ENCODE measurements at places on chromosomes 4 and X. TPM values are rescaled to one million over a fixed set of nuclear protein-coding genes. Genes with fewer than 3 reads are reported as not detected.

GRCh38 chr4:145552181-145552822 is 66.9 kb upstream of the MMAA start:
- no peak overlapping the region for H3K4me3 ChIP-seq
- DNase-seq, result no peak
- no peaks in the 10 kb centered on the region for H3K4me1 ChIP-seq

NAT8L gene
- not detected for total RNA-seq

BEX4 gene
- total RNA-seq, result 11.0 TPM

DDX53 gene
- total RNA-seq, result not detected

TMEM31 gene
- not detected for total RNA-seq

DNA sequence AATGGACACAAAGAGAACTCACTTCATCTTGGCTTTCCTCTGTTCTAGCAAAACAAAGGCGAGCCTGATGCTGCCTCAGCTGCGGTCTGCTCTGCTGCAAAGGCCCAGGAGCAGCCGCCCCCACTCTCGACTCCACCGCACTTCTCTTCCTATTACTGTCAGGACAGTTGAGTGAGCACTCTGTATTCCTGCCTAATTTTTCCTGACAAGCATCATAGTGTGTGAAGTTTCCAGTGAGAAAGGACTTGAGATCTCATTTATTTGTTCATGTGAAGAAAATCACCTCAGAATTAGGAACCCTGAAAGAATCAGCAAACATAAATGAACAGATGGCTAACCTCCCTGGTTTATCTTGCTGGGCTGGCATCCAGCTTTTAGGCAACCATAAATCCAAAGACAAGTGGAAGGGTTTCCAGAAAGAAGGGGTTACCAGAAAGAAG is 15.6 kb downstream of the SCARB2 start:
- peak overlapping the region; percentile 71 for H3K27ac ChIP-seq
- peaks cover 55% of the 10 kb centered on the region for H3K4me1 ChIP-seq
- H3K4me3 ChIP-seq, result no peak overlapping the region

RBMX gene
- 112 TPM for total RNA-seq

LUZP4 gene
- total RNA-seq, result not detected

DNA sequence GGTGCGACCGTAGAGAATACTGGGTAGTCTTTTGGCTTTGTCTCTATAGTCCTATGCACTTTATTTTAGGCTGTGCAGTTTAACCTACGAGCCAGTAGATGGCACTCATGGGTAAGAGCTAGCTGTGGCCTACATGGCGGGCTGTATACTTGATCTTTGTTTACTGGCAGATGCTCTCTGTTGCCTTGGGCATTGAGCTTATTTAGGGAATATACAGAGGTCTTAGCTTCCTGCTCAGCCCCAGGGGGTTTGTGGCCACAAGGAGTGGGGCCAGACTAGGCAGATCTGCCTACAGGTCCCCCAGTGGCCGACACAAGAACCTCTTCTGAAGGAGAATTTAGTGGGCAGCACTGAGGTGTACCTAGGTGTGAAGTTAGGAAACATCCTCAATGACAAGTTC is 227.6 kb upstream of the HDX start:
- no peak overlapping the region for H3K4me3 ChIP-seq
- no peaks in the 10 kb centered on the region for H3K4me1 ChIP-seq
- no peak overlapping the region for H3K27ac ChIP-seq
- no peak for DNase-seq
- no peaks in the 10 kb centered on the region for H3K27me3 ChIP-seq
- no peaks in the 10 kb centered on the region for H3K36me3 ChIP-seq

- no peaks in the 10 kb centered on the region for H3K4me1 ChIP-seq
- no peak overlapping the region for H3K27ac ChIP-seq
- no peak overlapping the region for H3K4me3 ChIP-seq
- H3K36me3 ChIP-seq, result no peaks in the 10 kb centered on the region
- H3K27me3 ChIP-seq, result no peaks in the 10 kb centered on the region
Measured at GRCh38 chr4:161573836-161574235, 590.0 kb downstream of the FSTL5 start.

DNA sequence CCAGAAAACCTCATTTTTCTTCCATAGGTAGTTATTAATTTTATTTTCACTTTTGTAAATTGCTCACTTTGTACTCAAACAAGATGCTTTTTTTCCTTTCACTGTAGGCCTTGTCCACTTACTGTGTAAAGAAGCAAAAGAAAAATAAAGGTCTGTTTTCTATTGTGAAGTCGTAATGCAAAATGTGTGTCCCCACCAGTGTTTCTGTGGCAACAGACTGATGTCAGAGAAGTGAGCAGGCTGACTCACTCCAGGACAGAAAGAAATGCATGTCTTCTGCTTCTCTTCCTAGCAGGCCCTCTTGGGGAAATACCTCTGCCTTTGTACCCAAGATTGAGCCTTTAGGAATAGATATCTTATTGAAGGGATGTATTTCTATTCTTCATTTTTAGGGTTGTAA is 30.3 kb downstream of the INPP4B start:
- H3K4me1 ChIP-seq, result peaks cover 10% of the 10 kb centered on the region
- no peaks in the 10 kb centered on the region for H3K27me3 ChIP-seq
- no peak overlapping the region for H3K4me3 ChIP-seq
- no peaks in the 10 kb centered on the region for H3K36me3 ChIP-seq

ZRSR2 gene
- total RNA-seq, result 0.64 TPM

GRCh38 chrX:118974088-118974907 is at the start of gene LONRF3:
Gene LONRF3 (plus strand): TSS chrX:118974618. CDS start chrX:118974781, 163 bp downstream.
- H3K4me3 ChIP-seq, result peak within 1 kb of the TSS; percentile 77
- DNase-seq, result peak; percentile 89
- no peaks in the 10 kb centered on the region for H3K4me1 ChIP-seq
- no peaks in the 10 kb centered on the region for H3K36me3 ChIP-seq
- peak within 1 kb of the TSS; percentile 76 for H3K27ac ChIP-seq

GRCh38 chr4:20532116-20532790 is 168.0 kb upstream of the PACRGL start:
- no peak overlapping the region for H3K4me3 ChIP-seq
- no peak for DNase-seq
- H3K4me1 ChIP-seq, result no peaks in the 10 kb centered on the region
- no peak overlapping the region for H3K27ac ChIP-seq

CYSLTR1 gene
- 8.9 TPM for total RNA-seq

GRCh38 chr4:3135155-3136011 is 60.9 kb downstream of the HTT start:
- DNase-seq, result no peak
- no peaks in the 10 kb centered on the region for H3K27me3 ChIP-seq
- H3K36me3 ChIP-seq, result peaks cover 55% of the 10 kb centered on the region
- peak overlapping the region; percentile 25 for H3K27ac ChIP-seq
- H3K4me1 ChIP-seq, result peaks cover 10% of the 10 kb centered on the region
- H3K4me3 ChIP-seq, result no peak overlapping the region

- H3K4me3 ChIP-seq, result no peak overlapping the region
- no peak overlapping the region for H3K27ac ChIP-seq
- no peaks in the 10 kb centered on the region for H3K27me3 ChIP-seq
- H3K4me1 ChIP-seq, result no peaks in the 10 kb centered on the region
- no peak for DNase-seq
Measured at GRCh38 chr4:146327859-146328650, 113.7 kb downstream of the REELD1 start.

DNA sequence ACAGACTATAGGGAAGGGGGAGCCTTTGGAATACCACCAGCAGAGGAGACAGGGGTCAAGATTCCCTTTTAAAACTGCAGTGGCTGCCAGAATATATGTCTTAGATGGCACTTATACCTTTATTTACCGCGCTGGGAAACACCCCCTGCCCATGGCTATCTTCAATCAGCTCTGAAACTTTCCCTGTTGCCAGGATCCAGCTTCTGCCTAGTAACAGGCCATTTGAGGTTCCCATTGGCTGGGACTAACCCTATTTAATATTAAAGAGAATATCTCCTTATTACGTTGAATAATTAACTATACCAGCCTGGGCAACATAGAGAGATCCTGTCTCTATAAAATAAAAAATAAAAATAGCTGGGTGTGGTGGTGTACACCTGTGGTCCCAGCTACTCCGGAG is 23.8 kb downstream of the SOWAHB start:
- no peaks in the 10 kb centered on the region for H3K27me3 ChIP-seq
- H3K27ac ChIP-seq, result no peak overlapping the region
- no peak overlapping the region for H3K4me3 ChIP-seq
- no peaks in the 10 kb centered on the region for H3K4me1 ChIP-seq

HAND2 gene
- total RNA-seq, result 6.0 TPM

DNA sequence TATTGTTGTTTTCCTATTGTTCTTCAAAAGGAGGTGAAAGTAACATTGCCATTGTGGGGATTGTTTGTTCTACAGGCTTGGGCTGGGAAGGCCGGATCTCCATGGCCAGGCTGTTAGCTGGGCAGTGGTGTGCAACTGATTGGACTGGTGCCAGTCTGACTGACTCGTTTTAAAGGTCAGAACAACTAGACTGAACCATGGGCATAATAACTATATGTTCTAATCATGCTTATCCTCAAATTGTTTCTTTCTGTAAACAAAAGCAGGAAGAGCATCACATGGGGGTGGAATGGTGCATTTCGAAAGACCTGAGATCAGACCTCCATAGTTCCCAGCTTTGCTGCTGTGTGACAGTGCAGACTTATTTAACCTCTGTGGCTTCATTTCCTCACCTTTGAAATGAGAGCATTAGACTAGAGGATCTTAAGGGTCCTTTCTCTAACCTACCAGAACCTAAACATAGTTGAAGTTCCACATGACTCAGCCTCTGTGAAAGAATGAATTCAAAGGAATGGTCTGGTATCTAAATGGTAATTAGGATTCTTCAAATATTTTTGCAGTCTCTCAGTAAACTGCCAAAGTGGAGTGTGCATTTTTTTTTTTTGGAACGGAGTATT is 66.7 kb upstream of the PGRMC2 start:
- H3K4me1 ChIP-seq, result no peaks in the 10 kb centered on the region
- no peaks in the 10 kb centered on the region for H3K36me3 ChIP-seq
- no peak overlapping the region for H3K4me3 ChIP-seq
- no peaks in the 10 kb centered on the region for H3K27me3 ChIP-seq

FAM47A gene
- not detected for total RNA-seq
